ENCODE measurements at places on chromosomes 2 and 18.

DNA sequence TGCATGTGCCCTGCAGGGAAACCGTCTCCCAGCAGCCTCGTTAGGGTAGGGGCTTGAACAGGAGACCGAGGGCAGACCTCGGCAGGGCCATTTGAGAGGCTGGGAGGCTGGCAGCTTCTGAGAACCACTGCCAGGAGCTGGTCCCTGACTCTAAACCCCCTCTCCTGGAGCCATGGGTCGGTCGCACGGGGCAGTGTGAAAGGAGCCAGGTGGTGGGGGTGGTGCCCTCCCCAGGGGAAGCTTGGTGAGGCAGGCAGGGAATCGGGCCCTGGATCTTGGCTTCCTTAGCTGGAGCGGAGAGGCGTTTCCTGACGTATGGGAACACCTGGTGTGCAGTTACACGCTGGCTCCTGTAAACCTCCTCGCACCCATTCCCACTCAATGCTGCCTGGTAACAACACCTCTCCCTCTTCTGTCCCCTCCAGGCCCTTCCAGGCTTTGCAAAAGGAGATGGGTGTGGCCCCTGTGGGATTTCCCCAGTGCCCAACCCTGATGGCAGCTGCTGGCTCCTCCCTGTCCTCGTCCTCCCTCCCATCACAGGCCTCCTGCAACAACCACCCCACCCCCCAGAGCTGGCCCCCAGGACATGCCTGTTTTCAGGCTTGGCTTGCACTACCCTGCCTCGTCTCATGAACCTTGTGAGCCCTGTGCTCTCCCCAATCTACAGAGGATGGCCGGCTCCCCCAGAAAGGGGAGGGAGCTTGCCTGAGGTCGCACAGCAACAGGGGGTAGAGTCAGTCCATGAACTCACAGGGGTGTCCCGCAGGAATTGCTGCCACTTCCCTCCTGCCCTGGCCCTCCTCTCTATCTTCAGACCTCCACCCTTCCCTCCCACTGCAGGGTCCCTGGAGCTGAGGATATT lies 24.4 kb downstream of the ADRA2B start:
- DNase-seq, result no peak

DNA sequence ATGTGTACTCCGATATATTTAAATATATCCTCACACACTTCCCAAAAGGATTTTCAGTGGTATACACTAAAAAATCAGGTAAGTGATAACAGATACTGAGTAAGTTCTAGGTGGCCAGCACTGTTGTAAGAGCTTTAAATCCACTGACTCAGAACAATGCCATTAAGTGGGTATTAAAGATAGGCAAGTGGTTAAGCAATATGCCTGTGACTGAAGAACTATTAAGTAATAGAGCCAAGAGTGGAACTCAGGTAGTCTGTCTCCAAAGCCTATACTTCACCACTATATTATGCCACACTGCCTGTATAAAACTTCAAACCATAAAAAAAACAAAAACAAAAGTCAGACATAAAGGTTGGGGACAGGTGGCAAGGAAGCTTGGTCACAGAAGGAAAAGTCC lies 37.2 kb downstream of the THUMPD2 start:
- DNase-seq, result no peak

- no peak for DNase-seq
Measured at GRCh38 chr2:46226620-46227019, 70.6 kb upstream of the EPAS1 start.

GRCh38 chr2:165827016-165827920 lies 33.2 kb upstream of the GALNT3 start:
- DNase-seq, result no peak

DNA sequence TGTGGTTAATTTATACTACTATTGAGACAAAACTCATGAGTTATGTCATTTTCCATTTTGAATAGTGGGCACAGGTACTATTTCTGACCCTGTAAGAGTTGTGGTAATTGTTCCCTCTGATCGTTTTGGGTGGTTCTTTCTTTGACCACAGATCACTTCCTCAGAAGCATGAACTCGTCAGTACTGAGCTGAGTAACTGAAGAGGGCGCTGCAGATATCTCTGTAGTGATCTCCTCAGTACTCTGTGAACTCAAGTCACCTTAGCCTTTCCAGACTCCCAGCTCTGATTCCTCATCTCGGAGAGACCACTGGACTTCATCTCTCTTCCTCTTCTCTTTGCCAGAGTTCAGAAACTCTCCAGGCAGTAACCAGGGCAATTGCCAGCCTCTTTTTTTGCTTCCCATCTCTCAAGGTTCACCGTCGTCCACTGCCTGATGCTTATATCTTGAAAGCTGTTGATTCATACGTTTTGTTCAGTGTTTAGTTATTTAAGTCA lies 9.4 kb upstream of the IL1RL1 start:
- DNase-seq, result peak; percentile 1

DNA sequence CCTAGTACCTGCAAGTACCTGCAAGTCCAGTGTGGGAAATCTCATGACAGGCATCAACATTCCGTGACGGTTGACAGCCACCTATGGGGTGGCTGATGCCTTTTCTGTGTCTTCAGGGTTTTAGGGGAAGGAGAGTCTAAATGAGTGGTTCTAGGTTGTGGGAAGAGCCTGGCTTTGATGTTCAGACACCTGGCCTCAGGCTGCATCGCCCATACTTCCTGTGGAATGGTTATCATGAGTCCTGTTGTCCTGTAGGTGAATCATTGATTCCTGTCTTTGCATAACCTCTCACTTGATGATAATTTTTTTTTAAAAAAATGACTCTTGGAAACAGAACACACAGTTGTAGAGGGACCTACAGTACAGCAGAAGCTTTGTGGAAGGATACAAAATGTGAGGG lies 108.9 kb downstream of the NEDD4L start:
- DNase-seq, result no peak

GRCh38 chr2:80852808-80853139 lies 548.2 kb upstream of the LRRTM1 start:
- peak; percentile 56 for DNase-seq

DNA sequence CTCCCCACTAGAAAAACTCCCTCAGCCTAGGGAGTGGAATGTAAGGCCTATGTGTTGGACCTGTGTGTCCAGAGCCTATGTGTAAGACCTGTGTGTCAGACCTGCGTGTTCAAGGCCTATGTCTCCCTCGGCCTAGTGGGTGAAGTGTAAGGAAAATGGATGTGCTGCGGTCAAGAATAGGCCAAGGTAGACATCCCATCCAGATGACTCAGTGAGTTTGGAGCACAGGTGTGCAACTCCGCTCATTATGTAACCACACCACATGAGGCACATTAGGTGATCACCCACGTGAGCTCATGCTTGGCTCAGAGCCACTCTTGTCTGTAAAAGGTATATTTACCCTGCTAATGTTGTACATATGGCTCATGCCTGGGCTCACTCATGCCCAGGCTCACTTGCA lies 565.3 kb upstream of the CRIM1 start:
- no peak for DNase-seq

GRCh38 chr2:207248702-207249377 lies 83.1 kb upstream of the KLF7 start:
- no peak for DNase-seq
